Effector CD4-positive, alpha-beta T cell (primary cell): ENCODE measurements at places on chromosomes 4 and X.
A peak's percentile ranks its signal among the peaks of the same experiment; 100 is the strongest.

GRCh38 chr4:148812101-148812500 is 369.9 kb upstream of the NR3C2 start:
- no peak for DNase-seq

GRCh38 chrX:46704767-46705386 is 54.0 kb downstream of the SLC9A7 start:
- DNase-seq, result no peak

GRCh38 chr4:152325831-152326230 is 210.1 kb downstream of the FBXW7 start:
- no peak for DNase-seq

- no peak for DNase-seq
Measured at GRCh38 chr4:80014531-80014930, 58.5 kb downstream of the ANTXR2 start.

DNA sequence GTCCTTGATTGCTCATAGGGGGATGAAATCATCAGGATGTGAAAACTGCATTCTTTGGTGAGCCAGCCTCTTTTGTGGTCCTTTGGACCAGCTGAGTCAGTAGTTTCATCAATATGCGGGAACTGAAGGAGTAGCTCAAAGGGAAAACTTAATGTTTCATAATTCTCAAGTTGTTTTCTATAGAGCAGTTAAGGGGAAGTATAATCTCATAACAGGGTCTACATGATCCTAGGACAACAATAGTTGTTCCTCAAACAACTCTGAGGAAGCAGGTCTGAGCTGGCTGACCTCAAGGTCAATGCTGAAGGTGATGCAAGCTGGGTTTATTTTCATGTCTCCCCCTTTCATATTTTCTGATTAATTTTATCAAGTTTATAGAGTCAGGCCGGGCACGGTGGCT is 36.1 kb upstream of the IRF2 start:
- no peak for DNase-seq

DNA sequence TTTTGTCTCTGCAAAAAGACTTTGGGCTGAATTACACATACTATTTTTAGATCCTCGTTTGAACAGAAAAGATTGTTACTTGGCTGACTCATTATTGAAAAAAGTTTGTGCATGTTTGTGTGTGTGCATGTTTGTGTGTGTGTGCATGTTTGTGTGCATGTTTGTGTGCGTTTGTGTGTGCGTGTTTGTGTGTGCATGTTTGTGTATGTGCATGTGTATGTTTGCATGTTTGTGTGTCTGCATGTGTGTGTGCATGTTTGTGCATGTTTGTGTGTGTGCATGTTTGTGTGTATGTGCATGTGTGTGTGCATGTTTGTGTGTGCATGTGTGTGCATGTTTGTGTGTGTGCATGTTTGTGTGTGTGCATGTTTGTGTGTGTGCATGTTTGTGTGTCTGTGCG is 201.1 kb upstream of the FAT1 start:
- no peak for DNase-seq

- no peak for DNase-seq
Measured at GRCh38 chrX:152117305-152117704, 21.1 kb downstream of the MAGEA10 start.

DNA sequence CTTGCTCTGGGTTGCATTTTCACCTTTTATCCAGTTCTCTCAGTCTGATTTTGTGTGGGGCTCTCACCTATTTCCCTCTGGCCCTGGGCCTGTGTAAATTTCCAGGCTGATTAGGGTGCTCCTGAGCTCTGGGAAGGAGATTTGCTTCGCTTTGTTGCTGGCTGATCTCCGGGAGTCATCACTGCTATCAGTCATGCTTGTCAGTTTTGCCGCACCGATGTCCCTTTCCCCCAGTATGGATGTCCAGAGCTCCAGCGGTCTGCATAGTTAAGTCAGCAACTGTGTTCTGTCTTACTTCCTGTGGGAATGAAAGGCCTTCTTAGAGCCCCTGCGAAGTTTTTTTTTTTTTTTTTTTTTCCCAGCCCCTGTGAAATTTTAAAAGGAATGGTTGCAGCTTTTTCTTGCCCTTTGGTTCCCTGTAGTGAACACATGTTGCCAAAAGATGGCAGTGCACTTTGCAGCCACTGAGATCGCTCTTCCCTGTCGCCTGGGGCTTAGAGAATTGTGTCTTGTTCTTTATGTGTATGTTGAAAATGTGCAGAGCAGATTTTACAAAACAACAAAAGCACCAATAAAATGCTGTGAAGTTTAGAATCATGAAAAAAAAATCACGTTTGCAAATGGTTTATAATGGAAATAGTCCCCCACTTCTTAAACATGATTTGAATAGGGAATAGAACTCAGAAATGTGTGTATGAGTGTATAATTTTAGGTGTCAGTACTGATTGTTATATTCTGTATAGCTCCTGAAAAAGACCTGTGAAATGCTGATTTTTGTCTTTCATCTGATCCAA is 109.1 kb upstream of the SLC4A4 start:
- no peak for DNase-seq

- DNase-seq, result no peak
Measured at GRCh38 chr4:76856243-76857073, 41.5 kb downstream of the SOWAHB start.

DNA sequence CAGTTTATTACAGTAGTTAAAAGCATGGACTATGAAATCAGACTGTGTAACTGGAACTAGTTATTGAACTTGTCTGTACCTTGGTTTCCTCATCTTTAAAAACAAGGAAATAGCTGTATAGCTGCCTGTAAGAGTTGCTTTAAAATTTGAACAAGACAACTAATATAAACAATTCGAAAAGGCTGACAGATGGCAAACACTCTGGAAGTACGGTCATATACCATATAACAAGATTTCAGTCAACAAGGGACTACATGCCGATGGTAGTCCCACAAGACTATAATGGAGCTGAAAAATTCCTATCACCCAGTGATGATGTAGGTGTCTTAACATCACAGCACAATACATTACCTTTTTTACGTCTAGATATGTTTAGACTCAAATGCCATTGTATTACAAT is 78.7 kb downstream of the CNOT6L start:
- no peak for DNase-seq

DNA sequence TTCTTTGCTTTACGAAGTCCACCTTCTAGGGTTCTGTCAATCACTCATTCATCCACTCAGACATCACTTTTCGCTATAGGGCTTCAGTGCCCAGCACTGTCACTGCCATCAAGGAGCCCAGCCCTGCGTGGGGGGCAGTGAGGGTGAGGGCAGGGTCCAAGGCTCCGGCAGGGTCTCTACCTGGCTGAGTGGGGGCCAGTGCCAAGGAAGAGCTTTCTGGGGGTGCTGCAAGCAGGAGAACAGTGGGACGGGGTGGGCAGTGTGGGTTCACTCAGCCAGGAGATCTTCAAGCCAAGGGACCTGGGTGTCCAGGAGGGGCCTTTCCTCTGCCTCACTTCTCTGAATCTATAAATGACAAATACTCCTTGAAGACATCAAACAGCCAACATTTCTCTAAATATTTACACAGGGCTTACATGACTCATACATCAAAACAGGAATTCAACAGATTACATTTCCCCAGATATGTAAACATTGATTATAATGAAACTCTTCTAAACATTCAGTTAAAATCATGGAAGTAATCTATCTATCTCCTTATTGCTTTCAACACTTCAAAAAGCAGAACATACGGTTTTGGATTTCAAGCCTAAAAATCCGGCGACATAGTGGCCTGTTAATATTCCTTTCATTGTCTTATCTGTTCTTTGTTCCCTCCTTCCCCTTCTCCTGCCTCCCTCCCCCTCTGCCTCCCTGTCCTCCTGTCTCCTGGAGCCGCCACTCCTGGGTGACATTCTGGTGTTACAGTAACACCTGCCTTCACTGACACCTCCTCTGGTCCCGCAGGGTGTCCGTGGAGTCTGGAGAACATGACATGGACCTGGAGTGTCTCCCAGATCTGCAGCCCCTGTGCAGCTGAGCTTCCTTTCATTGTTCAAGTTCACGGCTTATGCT is 94.4 kb upstream of the ADRA2C start:
- no peak for DNase-seq

- no peak for DNase-seq
Measured at GRCh38 chr4:1041147-1041935, 29.9 kb downstream of the FGFRL1 start.

DNA sequence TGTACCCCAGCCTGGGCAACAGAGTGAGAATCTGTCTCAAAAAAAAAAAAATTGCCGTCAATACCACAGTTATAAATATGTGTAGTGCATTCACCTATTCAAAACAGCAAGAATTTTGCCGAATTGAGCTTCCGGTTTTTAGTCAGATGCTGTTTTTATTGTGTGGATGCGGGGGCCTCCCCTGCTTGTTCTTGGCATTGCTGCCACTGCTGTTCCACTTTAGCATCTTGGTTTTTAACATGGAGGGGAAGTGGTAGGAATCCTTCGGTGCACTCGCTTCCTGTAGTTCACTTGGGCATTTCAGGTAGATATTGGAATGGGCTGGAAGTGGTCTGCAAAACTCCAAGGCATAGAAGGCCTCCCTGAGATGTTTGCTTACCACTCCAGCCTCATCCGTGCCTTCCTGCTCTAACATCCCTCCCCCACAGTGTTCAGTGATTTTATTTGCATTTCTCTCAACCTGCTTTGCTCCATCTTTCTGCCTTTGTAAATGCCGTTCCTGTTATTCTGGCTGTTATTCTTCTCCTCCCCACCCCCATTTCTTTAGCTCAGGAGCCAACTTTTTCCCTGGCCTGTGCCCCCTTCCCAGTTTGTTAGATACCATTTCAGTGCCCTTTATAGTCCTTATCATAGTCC is 25.5 kb downstream of the MOB1B start:
- no peak for DNase-seq

DNA sequence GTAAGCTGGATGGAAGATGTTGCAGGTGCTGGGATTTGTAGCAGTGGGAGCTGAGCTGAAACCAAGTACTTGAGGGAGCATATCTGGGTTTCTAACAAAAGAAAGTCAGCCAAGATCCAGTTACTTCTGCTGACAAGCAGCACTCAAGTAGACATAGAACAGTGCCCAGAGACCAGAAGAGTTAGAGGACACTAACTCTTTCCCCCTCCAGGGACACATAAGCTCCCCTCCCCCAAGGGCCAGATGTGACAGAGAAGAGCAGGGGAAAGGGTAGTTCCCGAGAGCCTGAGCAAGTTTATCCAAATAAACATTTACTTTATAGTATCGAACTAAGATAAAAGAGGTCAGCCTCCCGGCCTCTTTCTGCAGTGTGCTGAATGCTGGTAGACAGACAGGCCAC is 12.2 kb downstream of the TRPC3 start:
- no peak for DNase-seq

DNA sequence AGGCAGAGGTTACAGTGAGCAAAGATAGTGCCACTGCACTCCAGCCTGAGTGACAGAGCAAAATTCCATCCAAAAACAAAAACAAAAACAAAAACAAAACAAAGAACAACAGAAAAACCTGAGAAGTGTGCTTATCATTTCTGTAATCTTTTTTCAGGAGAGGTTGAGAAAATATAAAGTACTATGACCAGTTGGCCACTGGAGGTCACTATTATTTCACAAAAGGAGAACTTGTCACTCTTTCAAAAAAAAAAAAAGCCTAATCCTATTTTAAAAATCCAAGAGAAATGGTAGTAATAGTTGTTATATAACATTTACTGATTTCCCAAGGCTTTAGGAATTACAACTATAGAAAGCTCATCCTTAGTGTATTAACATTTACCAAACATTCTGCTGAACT is 24.9 kb upstream of the RNF150 start:
- DNase-seq, result no peak

- DNase-seq, result no peak
Measured at GRCh38 chr4:140085062-140085622, 68.8 kb downstream of the MAML3 start.

- no peak for DNase-seq
Measured at GRCh38 chrX:34275699-34276098, 143.6 kb upstream of the FAM47A start.

- DNase-seq, result peak; percentile 11
Measured at GRCh38 chr4:109406337-109406931, 27.2 kb upstream of the SEC24B start.

DNA sequence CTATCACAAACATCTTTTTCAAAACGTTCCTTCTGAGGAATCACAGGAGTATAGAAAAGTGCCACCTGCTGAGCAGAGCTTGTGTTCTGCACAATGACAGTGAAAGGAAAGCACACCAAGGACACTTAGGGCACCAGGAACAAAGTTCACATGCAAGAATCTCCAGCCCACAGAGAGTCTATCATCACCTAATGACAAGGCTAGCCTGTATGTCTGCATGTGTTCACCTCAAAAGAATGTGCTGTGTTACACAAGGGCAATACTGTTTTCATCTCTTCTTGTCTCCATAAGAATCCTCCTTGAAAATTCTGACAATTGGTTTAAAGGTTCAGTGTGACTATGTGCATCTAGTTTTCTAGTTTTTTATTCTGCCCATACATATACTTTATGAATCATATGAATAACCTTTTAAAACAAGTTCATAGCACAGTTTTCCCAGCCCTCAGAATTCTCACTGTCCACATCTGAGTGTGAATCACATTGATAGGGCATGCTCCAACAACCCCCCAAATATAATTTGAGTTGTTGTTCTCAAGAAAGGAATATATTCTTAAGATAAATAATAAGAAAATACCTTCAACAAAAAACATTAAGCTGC is 118.0 kb downstream of the PWWP3B start:
- DNase-seq, result no peak

DNA sequence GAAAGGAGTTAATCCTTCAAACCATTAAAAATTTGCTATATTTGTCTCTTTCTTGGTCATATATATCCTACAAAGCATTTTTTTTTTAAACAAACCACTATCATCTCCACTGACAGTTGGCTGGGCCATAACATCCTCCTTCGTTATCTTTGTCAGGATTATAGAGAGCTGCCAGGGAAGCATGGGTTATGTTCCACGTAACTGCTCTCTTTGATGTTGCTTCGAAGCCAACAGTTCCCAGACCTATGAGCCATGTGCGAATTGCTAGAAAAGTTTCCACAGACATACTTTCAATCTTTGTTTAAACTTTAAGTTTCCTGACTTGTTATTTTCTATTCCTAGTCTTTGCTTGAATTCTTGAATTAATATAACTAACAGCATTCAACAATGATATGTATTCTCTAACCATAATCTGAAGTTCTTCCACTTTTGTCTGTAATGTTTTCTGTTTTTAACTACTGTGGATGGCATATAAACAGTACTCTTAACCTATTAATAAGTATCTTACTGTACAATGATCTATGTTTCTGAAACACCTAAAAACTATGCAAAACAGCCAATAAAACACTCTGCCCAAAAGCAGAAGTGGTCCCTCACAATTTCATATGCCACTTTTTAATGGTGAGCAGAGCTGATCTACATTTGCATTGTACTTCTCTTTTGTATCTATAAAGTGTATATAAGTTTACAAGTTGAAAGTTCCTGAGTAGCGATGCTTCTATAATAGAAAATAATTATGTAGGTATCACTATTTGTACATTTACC is 37.9 kb downstream of the EREG start:
- DNase-seq, result no peak

DNA sequence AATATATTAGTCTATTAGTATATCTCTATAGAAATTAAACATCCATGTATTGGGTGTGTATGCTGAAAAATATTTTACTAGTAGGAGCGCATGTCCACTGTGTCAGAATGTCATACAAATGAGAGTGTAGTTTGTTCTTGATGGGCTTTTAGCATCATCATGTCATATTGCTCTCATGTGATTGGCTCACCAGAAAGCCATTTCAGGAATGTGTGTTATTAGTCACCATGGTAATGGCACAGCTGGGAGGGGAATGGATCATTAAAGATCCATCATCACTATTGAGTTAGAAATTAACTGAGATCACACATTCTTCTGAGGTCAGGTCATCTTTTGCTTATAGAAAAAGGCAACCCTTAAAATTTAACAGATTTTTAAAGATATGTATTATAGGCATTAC is 77.3 kb downstream of the PHEX start:
- DNase-seq, result no peak

GRCh38 chr4:56607926-56608325 is 73.2 kb downstream of the HOPX start:
- no peak for DNase-seq

GRCh38 chrX:23403849-23404248 is 69.2 kb downstream of the PTCHD1 start:
- no peak for DNase-seq
